ENCODE measurements at places on chromosomes 7 and 10. TPM values are rescaled to one million over a fixed set of nuclear protein-coding genes. Genes with fewer than 3 reads are reported as not detected.

Gene OR13A1
- polyA plus RNA-seq = not detected

Gene NPY4R2
- not detected for polyA plus RNA-seq

DNA sequence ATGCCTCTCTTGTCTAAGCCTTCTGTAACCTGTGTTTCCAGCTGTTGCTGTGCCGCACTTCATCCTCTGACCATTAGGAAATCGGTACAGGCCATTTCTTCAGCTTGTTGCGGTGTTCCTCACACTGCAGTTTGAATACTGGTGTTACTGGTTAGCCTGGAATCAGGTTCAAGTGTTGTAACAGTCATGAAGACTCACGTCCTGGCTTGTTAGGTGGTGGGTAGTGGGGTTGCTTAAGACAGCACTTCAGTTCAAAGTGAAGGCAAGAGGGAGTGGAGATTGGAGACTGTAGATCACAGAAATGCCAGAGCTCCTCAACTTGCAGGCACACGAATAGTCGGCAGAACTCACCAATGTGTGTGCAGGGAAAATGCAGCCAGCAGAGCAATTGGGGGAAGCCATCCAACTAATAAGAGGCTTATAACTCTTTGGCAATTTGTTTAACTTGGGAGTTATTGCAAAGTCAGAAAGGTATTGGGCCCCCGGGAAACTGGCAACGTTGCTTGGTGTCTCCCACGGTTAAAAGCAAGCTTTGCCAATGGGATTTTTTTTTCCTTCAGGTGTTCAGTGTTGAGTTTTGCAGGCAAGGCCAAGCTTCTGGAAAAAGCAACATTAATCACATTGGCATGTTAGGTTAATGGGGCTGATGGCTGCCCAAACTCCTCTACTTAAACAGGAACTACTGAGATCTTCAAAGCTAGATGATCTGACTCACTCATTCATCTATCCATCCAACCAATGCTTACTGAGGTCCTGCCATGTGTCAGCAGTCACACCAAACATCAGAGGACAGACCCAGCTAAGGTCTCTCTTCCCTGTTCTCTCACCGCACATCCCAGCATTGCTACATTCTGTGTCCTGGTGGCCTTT lies 380.9 kb downstream of the GATA3 start:
- no peak for DNase-seq

DNA sequence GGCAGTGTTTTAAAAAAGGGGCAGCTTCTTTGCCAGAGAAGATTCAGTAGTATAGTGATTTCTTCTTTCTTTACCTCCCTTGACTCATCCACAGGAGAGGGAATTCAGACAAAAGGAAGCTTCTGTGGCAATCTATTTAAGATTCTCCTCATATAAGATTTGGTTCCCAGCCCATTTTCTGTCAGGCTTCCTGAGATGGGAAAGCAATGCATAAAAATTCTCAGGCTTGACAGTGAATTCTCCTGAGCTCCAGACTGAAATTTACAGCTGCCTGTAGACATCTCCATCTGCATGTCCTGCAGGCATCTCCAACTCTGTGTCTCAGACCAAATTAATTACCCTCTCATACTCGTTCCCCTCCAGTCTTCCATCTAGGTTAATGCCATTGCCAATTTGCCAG lies 72.8 kb downstream of the TSPAN12 start:
- DNase-seq = no peak

DNA sequence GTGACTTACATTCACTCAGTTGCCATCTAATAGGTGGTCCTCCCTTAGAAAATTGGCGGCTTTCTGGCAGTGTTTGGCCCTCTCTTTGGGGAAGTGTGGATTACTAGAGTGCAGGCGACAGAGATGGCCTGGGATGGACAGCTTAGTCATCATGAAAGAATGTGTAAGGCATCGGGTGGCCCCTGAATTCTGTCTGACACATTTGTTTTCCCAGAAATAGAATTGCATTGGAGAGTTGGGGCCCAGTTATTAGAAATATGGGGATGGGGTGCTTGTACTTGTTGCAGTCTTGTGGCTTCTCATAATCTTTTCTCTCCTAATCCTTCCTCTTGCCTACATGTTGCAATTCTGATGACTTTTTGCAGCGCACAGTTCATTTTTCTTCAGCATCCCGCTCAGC lies 13.8 kb downstream of the TCF7L2 start:
- no peak for DNase-seq

GRCh38 chr7:142801601-142802295 lies 31.0 kb downstream of the PRSS2 start:
- DNase-seq = no peak

- no peak for DNase-seq
Observed at GRCh38 chr10:64071218-64071617, 550.0 kb downstream of the REEP3 start.

Gene GPRIN2
- 3.3 TPM for polyA plus RNA-seq

Gene MYPN
- 0.04 TPM for polyA plus RNA-seq

GRCh38 chr10:77844713-77845445 lies 81.7 kb downstream of the DLG5 start:
- no peak for DNase-seq

DNA sequence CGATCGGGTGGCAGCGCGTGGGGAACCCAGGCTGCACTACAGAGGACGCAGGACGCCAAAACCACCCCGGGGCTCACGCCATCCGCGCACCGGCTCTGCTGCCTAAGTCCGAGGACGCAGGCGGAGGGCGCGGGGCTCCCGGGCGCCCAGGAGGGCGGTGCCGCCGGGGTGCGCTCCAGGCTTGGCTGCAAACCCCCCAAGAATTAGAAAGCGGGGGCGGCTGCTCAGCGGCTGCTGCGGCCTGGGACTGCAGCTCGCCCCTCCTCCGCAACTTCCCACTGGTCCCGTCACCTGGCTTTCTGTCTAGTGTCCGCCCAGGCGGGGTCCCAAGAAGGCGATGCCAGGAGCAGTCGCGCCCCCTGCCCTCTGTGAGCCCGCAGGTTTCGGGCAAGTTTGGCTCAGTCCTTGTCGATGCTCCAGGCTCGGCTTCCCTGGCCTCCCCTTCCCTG lies 1.7 kb upstream of the POU6F2 start:
- DNase-seq = no peak

DNA sequence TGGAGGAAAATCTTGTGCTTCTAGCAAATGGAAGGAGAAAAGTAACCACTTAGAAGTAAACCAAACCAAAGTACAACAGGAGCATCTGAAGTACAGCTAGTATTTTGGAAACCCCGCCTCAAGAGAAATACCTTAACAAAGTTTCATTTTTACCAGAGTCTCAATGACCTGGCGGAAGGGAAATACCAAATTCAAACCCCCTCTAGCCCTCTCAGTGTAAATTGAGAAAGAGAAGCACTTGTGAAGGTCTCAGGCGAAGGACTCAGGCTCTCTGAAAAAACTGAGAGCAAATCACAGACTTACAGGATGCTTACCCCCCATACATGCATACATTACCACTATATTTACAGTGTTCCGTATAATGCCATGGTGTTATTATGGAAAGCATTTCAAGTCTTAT lies 70.1 kb downstream of the ZPBP start:
- no peak for DNase-seq

GRCh38 chr10:101229266-101230182 lies at the start of gene LBX1:
Gene LBX1 (minus strand): TSS chr10:101229463. CDS start chr10:101228815, 648 bp downstream.
- DNase-seq = no peak

- no peak for DNase-seq
Observed at GRCh38 chr7:2239242-2239641, 2.8 kb downstream of the MRM2 start.

GRCh38 chr10:121607310-121608055 lies 9.2 kb upstream of the FGFR2 start:
- no peak for DNase-seq

DNA sequence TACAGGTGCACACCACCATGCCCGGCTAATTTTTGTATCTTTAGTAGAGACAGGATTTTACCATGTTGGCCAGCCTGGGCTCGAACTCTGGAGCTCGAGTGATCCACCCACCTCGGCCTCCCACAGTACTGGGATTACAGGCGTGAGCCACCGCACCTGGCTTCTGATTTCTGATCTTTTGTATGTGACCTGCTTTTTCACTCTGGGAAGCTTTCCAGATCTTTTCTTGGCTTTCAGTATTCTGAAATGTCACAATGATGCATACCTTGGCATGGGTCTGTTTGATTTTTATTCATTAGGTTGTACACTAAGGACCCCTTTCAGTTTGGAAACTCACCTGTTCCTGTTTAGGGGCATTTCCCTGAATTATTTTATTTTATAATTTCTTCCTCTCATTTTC lies 41.6 kb downstream of the PROSER2 start:
- DNase-seq = no peak

- DNase-seq = no peak
Observed at GRCh38 chr7:74267756-74268565, 13.8 kb upstream of the RFC2 start.

Gene ZP3
- polyA plus RNA-seq = 10.1 TPM

GRCh38 chr7:105782391-105783042 lies 93.9 kb downstream of the ATXN7L1 start:
- DNase-seq = no peak

Gene BTRC
- polyA plus RNA-seq = 28.3 TPM

Gene AGR3
- 2.4 TPM for polyA plus RNA-seq

Gene IGF2BP3
- 57.9 TPM for polyA plus RNA-seq

DNA sequence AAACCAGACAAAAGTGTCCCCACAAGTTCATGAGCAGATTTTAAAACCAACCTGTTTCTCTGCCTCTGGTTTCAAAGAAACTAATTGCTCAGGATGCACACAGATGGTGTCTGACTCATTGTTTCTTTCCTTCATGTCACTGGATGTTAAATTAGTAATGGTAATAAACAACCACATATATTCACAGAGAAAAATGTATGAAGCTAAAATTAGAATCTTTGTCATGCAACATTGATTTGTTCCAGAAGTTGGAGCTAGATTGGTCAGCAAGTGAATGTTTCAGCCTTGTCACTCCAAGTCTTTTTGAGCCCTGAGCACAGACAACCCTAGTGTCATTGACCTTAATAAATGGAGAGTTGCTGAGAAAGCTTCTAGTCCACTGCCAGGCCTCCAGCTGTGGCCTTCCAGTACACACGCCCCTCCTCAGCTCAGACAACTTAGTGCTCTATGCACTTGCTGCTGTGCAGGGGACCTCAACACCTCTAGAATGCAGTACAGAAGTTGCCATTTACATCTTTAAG lies 175.9 kb downstream of the CCDC71L start:
- no peak for DNase-seq

Gene CYP3A7
- 0.69 TPM for polyA plus RNA-seq

DNA sequence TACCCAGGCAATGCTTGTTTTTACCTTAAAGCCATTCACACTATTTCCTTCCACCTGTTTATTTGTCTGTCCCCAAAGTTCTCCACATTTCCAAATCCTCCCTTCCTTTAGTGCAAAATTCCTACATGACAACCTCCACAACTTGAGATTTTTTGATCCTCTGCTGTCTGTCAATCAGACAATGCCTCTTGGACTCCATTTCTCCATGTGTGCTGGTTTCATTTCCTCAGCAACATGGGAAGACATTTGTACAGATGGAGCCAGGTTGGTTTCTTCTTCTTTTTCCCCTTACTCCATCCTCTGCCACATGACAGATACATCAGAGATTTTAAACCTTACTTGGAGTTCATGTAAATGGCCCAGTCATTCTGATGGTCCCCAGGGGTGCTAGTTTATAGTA lies 19.1 kb upstream of the GIMAP2 start:
- DNase-seq = no peak

DNA sequence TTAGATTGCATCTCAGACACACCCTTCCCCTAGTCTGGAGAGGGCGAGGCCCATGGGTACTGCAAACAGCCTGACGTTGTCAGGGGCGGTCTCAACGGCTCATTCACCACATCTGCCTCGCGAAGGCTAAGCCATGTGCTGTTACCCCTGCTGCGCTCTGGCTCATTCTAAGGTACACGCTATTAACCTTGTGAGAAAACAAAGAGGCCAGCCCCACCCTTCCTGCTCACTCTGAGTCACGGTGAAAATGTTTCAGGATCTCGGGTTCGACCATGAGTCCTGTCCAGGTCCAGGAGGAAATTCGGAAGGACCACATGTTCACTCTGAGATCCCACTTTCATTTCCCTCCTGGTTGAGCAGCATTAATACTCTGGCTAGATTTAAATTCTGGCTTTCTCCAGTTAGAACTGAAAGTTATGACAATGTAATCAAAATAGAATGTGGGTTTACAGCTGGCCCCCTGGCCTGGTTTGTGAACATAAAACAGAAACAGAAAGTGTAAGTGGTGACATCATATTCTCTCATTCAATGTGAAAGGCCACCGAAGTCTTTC lies 55.2 kb downstream of the EGFR start:
- no peak for DNase-seq

DNA sequence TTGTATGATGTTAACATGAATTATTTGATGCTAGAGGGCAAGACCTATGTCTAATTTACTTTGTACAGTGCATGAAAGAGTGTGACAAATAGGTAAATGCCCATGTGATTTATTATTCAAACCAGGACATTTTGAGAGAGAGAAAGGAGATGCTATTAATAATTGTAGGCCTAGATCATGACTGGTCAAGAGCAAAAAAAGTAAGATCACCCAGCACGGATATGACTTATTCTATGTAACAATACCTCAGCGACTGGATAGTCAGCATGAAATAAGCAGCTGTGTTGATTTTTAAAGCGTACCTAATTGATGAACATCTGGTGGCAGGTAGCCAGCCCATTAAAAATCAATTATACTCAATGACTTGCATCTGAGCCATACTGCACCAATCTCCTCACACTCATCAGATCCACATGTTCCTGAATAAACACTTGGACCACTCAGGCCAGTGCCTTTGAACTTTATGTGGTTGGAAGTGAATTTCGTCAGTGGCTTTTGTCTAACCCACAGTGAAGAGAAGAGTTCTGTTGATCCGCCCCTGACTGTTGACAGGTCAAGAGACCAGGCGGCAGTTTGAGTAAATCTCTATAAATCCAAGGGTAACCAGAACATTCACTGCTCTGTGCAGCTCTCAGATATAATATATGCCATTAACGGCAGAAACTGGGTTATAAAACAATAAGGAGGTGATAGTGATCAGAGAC lies 435.3 kb downstream of the MDFIC start:
- DNase-seq = no peak

Gene RFC2
- polyA plus RNA-seq = 50.8 TPM

GRCh38 chr7:39510864-39511354 lies 55.3 kb upstream of the YAE1 start:
- no peak for DNase-seq

DNA sequence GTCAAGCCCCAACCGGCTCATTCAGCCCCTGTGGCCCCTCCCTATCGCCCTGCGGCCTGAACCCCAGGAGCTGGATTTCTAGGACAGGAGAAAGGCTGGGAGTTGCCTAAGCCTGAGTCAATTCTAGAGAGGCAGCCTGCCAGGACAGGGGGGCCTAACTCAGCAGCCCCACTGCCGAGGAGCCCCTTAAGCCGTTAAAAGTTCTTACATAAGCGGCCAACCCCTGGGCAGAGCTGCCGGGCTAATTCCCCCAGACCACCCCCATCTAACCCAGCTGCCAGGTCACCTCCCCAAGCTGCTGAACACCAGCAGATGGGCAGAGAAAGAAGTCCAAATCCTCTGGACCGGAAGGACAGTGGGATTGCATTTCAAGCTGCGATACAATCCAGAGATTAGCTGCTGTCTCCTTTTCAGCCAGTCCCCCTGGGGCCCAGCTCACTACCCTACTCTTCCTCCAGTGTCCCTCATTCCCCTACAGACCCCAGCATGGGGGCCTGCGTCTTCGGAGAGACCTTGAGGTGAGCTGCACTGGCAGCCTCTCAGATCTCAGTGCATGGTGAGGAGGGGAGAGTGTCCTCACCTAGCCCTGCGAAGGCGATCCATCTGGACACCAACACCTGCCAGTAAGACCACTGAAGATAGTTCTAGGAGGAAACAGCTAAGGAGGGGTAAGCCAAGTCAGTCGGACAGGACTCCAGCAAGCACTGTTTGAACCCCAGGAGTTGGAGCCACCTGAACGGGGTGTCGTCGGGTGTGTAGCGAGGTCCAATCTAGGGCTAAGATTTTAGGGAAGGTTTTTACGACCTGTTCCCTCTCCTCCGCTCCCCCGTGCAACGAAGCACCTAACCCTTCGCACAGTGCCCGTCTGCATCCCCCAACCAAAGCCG lies 830 bp downstream of the IMPDH1 start:
- no peak for DNase-seq
